Left lung (tissue), 14 donors: ENCODE measurements at places on chromosomes 13 and 19.

DNA sequence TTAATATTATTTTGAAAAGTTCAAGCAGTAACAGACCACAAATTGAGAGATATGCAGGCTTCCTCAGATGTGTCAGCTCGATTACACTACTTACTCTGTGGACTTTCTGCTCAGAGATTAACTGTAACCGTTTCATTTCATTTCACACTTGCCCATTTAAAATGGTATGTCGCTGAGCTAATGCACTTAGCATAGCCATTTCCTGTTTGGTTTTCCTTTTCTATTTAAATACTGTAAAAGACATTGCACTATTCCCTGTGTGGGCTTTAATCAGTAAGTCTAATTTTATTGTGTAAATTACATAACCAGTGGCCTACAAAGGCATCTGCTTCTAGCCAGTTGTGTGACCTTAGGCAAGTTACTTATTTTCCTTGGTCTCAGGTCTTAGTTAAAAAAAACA, 237.6 kb downstream of the LACC1 start:
- DNase-seq = no peak
- H3K27me3 ChIP-seq = no peaks in the 10 kb centered on the region
- H3K36me3 ChIP-seq = no peaks in the 10 kb centered on the region
- H3K4me3 ChIP-seq = no peak overlapping the region
- peaks cover 9% of the 10 kb centered on the region for H3K4me1 ChIP-seq

- DNase-seq = no peak
- no peaks in the 10 kb centered on the region for H3K4me1 ChIP-seq
- no peaks in the 10 kb centered on the region for H3K36me3 ChIP-seq
- H3K27me3 ChIP-seq = no peaks in the 10 kb centered on the region
- H3K4me3 ChIP-seq = no peak overlapping the region
Measured at GRCh38 chr13:84651705-84652104, 769.4 kb upstream of the SLITRK1 start.

GRCh38 chr13:99303863-99304521, 3.2 kb downstream of the GPR183 start:
- peak overlapping the region; percentile 31 for H3K4me3 ChIP-seq
- DNase-seq = no peak
- H3K4me1 ChIP-seq = peaks cover 56% of the 10 kb centered on the region
- no peaks in the 10 kb centered on the region for H3K36me3 ChIP-seq

GRCh38 chr13:99967869-99968520, 3.6 kb downstream of the ZIC5 start:
- peaks cover 92% of the 10 kb centered on the region for H3K27me3 ChIP-seq
- H3K36me3 ChIP-seq = no peaks in the 10 kb centered on the region
- H3K4me1 ChIP-seq = peaks cover 10% of the 10 kb centered on the region
- H3K27ac ChIP-seq = no peak overlapping the region
- no peak overlapping the region for H3K4me3 ChIP-seq

- no peaks in the 10 kb centered on the region for H3K36me3 ChIP-seq
- DNase-seq = no peak
- H3K27me3 ChIP-seq = no peaks in the 10 kb centered on the region
- peaks cover 3% of the 10 kb centered on the region for H3K4me1 ChIP-seq
- H3K27ac ChIP-seq = no peak overlapping the region
- H3K4me3 ChIP-seq = no peak overlapping the region
Measured at GRCh38 chr13:27461940-27462584, 11.7 kb upstream of the MTIF3 start.

DNA sequence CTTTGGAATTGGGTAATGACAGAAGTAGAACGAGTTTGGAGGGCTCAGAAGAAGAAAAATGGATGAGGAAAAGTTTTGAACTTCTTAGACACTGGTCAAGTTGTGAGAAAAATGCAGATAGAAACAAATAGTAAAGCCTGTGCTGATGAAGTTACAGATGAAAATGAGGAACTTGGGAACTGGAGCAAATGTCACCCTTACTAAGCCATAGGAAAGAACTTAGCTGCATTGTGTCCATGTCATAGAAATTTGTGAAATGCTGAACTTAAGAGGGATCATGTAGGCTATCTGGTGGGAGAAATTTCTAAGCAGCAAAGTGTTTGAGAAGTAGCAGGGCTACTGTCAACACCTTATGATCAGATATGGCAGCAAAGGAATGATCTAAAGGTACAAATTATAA, 289.2 kb upstream of the PCDH9 start:
- no peaks in the 10 kb centered on the region for H3K27me3 ChIP-seq
- H3K27ac ChIP-seq = no peak overlapping the region
- DNase-seq = no peak
- no peaks in the 10 kb centered on the region for H3K4me1 ChIP-seq
- no peak overlapping the region for H3K4me3 ChIP-seq

DNA sequence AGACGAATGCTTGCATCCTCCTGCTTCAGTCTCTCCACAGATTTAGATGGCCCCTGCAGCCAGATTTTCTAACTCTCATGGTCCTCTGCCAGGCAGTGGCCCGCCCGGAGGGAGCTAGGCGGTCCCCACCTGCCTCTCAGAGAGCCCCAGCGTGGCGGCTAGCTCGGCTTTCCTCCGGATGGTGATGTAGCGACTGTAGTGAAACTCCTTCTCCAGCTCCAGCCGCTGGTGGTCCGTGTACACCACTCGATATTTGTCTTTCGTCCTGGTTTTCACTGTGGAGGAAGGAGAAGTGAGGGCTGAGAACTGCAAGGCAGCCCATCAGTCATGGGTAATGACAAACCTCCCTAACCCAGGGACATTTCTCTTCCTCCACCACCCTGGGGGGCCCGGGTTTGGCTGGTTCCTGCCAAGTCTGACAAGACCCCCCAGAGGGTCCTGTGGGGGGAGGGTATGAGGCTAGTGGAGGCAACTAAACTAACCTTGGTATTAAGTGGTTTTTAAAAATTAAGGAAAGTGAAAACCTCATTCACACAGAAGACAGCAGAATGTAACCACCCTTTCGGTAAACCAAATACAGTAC, 4.3 kb downstream of the CDX2 start:
- no peak for DNase-seq
- no peaks in the 10 kb centered on the region for H3K36me3 ChIP-seq
- H3K4me3 ChIP-seq = no peak overlapping the region
- H3K27me3 ChIP-seq = peaks cover 96% of the 10 kb centered on the region

DNA sequence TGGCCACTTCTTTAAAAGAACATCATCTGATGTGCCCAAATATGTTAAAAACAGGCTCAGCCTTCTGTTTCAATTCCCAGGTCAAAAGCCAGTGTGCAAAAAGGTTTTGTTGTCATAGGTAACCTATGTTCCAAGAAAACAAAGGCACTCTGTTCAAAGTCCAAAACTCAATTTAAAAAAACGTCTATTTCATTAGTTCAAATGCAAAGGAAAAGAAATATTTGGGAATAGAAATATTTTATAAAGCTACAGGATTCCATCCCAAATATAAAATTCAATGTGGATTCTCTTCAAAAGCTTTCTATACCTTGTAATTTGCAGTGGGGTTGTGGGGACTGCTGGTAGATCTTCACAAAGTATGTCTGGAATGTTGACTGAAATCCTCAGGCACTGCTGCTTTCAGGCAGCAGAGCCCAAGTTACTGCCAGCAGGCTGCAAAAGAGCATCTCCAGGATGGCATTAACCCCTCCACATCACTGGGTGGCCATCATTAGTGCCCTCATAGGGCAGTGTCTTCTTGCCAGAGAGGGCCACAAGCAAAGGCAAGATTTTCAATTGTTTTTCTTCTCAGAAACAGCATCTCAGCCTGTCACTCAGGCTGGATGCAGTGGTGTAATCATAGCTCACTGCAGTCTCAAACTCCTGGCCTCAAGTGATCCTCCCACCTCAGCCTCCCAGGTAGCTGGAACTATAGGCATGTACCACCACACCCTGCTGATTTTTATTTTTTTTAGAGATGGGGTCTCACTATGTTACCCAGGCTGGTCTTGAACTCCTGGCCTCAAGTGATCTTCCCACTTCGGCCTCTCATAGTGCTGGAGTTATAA, 22.8 kb upstream of the STK24 start:
- no peak overlapping the region for H3K4me3 ChIP-seq
- no peaks in the 10 kb centered on the region for H3K36me3 ChIP-seq
- DNase-seq = no peak
- no peak overlapping the region for H3K27ac ChIP-seq
- H3K4me1 ChIP-seq = no peaks in the 10 kb centered on the region

- no peak for DNase-seq
- H3K36me3 ChIP-seq = no peaks in the 10 kb centered on the region
- no peak overlapping the region for H3K4me3 ChIP-seq
- H3K4me1 ChIP-seq = no peaks in the 10 kb centered on the region
Measured at GRCh38 chr19:17319473-17320238, 10.3 kb downstream of the DDA1 start.

- peak overlapping the region; percentile 96 for H3K27ac ChIP-seq
- peak overlapping the region; percentile 83 for H3K4me3 ChIP-seq
- DNase-seq = no peak
- peaks cover 82% of the 10 kb centered on the region for H3K4me1 ChIP-seq
- H3K27me3 ChIP-seq = no peaks in the 10 kb centered on the region
Measured at GRCh38 chr19:44753626-44753931, 5.1 kb downstream of the BCL3 start.

DNA sequence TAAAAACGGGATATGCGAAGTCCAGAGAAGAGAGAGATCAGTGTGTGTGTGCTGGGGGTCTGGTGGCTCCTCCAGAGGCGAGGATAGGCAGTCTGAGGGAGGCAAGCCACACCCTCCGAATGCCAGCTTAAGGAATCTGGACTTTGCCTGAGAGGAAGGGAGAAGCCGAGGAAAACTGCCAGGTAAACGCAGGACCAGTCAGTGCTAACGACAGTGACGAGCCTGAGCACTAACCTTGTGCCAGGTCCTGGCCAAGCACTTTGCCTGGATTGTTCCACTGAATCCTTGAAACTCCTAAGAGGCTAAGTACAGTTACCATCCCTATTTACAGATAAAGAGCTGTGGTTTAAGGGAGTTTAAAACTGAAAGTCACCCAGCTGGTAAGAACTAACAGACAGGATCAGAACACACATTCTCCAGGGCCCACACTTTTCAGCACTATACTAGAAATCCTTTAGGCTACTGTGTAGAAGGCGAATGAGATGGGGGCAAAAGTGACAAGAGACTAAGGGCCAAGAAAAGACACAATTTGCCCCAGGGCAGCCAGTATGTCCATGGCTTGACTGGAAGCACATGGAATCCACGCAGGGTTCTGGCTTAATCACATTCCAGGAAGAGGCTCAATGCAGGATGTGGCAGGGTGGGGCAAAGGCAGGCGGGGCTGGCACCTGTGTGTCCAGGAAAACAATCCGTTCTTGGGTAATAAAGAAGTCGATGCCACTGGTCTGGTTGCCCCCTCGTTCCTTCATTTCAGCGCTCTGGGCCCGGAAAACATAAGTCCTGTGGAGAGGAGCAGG, 15.1 kb downstream of the SMG9 start:
- H3K4me3 ChIP-seq = no peak overlapping the region
- H3K36me3 ChIP-seq = peaks cover 100% of the 10 kb centered on the region
- no peak overlapping the region for H3K27ac ChIP-seq
- DNase-seq = no peak
- no peaks in the 10 kb centered on the region for H3K27me3 ChIP-seq

DNA sequence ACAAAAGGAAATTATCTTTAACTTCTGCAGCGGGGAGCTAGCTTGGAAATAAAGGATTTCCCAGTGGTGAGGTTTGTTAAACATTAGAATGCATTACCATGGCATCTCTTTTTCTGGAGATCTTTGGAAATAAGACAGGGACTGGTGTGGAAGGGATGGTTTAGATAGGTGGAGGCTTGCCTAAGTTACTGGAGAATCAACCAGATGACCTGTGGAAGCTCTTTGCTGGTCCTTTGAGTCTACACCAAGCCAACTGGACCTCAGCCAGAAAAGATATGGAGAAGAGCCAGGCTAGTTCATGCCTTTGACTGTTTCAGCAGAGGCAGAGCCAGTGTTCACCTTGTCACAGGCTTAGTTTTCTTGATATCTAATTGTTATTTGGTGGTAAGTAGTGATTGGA, 134.7 kb downstream of the KCNRG start:
- DNase-seq = no peak
- no peak overlapping the region for H3K27ac ChIP-seq
- peaks cover 10% of the 10 kb centered on the region for H3K4me1 ChIP-seq
- H3K4me3 ChIP-seq = no peak overlapping the region

GRCh38 chr19:41030651-41031050, 39.6 kb downstream of the CYP2B6 start:
- no peaks in the 10 kb centered on the region for H3K27me3 ChIP-seq
- no peaks in the 10 kb centered on the region for H3K36me3 ChIP-seq
- H3K27ac ChIP-seq = no peak overlapping the region
- DNase-seq = no peak
- no peak overlapping the region for H3K4me3 ChIP-seq

- no peak overlapping the region for H3K27ac ChIP-seq
- DNase-seq = no peak
- H3K4me1 ChIP-seq = peaks cover 52% of the 10 kb centered on the region
- no peaks in the 10 kb centered on the region for H3K36me3 ChIP-seq
Measured at GRCh38 chr19:821231-821824, 427 bp downstream of the PLPPR3 start.

- no peak overlapping the region for H3K27ac ChIP-seq
- peaks cover 56% of the 10 kb centered on the region for H3K36me3 ChIP-seq
- peaks cover 23% of the 10 kb centered on the region for H3K4me1 ChIP-seq
- no peak for DNase-seq
Measured at GRCh38 chr19:14479975-14480699, 5.0 kb upstream of the PTGER1 start.

DNA sequence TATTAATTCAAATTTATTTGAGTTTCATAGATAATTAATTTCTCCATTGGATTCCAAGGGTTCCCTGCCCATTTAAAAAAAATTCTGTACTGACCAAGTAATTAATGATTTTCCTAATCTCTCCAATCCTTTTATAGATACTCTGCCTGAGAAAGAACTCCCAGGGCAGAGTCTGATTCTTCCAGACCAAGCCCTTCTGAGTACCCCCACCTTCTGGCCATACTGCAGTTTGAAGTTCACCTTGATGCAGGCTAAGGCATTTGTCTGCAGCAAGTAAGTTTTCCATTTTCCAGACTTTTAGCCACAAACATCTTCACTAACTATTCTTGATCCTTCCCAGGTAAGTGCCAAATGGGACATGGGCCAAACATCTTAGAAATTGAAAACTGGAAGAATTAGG, 195.9 kb downstream of the LHFPL6 start:
- H3K36me3 ChIP-seq = no peaks in the 10 kb centered on the region
- H3K27me3 ChIP-seq = no peaks in the 10 kb centered on the region
- H3K4me3 ChIP-seq = no peak overlapping the region

GRCh38 chr19:38274739-38275138, 10.4 kb downstream of the SPINT2 start:
- H3K4me1 ChIP-seq = peaks cover 20% of the 10 kb centered on the region
- DNase-seq = peak; percentile 58
- no peaks in the 10 kb centered on the region for H3K27me3 ChIP-seq
- H3K4me3 ChIP-seq = no peak overlapping the region
- H3K27ac ChIP-seq = no peak overlapping the region
